ENCODE measurements at places on chromosomes 6 and 20.

DNA sequence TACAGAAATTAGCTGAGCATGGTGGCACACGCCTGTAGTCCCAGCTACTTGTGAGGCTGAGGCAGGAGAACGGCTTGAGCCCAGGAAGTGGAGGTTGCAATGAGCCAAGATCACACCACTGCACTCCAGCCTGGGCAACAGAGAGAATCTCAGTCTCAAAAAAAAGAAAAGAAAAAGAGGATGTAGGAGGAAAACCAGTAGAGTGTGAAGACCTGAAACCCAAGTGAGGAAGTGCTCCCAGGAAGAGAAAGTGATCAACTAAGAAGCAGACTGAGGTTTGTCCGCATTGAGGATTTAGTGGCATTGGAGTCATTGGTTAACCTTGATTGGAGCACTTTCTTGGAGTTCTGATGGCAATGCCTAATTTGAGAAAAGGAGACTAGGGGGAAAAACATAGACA lies 20.6 kb upstream of the TASP1 start:
- no peak for DNase-seq

DNA sequence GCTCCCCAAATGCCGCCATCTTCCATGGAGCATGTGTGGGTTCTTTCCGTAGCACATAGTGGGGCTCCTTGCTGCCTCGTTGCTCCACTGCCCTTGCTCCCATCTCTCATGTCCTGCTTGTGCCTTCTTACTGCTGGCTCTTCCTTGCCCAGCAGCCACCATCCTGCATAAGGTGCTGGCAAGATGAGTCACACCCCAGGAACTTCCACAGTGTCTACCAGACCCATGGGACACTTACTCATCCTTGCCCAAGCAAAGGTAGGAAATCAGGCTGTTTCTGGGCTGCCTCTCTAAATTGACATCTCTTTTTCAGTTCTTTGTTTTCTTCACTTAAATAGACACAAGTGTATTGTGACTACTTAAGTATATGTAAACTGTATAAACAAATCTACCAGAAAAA lies 39.4 kb upstream of the RGS17 start:
- DNase-seq, result no peak

DNA sequence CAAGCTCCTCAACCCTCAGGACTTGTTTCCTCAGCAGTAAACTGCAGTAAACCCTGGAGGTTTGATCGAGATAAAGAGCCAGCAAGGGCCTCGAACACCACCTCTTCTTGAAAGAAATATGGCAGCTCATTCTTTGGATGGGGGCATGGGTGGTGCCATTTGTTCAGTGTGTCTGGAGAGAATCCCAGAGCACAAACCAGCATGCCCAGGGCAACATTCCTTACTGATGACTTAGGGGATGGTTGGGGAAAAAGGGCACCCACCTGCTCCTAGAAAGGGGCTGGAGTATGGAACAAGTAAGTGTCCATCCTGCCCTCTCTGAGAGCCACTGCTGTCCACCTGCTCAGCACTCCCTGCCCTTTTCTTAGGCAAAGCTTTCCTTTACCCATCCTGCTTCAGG lies 31.3 kb upstream of the ZFAND3 start:
- no peak for DNase-seq

DNA sequence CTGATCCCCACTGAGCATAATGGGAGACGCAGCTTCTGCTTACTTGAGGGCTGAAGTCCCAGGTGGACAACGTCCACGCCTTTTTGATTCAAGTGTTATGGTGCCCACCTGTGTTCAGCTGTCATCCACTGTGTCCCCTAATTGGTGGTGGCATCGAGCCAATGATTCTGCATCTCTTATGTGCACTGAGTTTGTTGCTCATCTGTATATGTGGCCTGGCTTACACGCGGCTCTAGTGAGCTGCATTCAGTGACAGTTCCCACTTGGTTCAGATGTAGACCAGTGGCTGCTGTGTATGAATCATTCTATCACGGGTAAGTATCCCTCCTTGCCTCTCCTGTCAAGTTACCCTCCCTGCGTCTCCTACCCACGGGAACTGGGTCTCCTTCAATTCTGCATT lies 131.2 kb upstream of the CLDN20 start:
- no peak for DNase-seq

- no peak for DNase-seq
These were observed 5.3 kb downstream of the C6orf15 start for GRCh38 chr6:31107052-31107451.

GRCh38 chr20:64056889-64057627 lies 5.9 kb upstream of the TCEA2 start:
- no peak for DNase-seq

GRCh38 chr20:45947110-45947866 lies 12.8 kb downstream of the PCIF1 start:
- DNase-seq, result no peak

DNA sequence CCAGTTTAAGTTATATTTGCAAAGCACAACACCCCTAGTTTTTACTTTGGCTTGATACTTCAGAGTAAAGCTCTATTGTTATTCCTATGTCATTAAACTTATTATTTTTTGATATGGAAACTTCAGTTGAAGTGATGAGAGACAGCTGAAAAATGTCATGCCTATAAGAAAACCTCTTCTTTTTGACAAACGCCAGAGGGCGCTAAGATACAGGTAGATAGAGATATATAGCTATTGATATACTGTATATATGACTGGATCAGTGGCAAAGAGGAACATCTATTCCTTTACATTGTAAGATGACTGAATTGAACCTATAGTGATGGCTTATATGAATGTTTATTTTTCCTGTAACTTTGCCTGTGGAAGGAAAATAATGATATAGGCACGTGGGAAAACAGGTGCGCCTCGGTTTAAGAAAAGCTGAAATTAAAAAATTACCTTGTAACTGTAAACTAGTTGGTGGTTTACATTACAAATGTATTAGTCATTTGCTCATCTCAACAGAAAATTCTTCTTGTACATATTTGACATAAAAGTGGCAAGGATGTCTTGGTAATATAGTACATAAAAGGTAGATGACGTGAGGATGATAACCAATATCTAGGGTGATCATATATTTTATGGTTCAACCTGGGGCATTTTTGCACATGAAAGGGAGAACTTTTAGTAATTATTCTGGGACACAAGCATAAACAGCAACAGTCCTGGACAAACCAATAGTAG lies 74.1 kb downstream of the LAMA4 start:
- DNase-seq, result no peak

DNA sequence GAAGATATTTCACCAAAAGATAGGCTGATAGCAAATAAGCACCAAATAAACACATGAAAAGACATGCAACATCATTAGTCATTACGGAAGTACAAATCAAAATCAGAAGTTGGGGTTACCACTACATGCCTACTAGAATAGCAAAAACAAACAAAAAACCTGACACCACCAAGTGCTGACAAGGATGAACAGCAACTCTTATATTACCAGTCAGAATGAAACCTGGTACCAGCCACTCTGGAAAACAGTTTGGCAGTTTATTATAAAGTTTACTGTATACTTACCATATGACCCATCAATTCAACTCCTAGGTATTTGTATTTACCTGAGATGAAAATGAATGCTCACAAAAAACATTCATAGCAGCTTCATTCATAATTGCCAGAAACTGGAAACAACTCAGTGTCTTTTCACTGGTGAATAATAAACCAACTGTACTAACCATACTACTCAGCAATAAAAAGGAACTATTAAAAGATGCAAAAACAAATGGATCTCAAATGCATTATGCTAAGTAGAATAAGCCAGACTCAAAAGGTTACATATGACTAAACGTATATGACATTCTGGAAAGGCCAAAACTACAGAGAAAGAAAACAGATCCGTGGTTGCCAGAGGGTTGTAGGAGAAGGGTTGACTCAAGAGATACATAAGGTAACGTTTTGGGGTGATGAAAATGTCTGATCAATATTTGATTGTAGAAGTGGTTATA lies 33.0 kb downstream of the NUP153 start:
- DNase-seq, result no peak

DNA sequence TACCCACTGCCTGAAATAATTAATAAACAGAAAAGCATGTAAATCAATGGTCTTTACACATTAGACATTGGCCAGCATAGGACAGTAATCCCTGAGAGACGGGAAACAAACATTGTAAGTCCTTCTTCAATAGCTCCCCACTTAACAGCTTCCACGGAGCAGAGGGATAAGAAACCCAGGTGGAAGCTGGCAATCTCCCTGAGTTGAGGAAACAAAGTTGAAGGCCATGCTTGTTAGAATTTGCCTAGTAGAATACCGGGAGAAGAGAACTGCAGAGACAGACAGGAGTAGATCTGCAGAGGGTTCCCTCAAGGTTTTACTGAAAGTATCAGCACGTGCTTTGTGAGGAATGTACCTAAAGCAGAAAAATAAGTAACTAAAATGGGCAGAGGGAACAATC lies 33.9 kb downstream of the REV3L start:
- DNase-seq, result no peak

DNA sequence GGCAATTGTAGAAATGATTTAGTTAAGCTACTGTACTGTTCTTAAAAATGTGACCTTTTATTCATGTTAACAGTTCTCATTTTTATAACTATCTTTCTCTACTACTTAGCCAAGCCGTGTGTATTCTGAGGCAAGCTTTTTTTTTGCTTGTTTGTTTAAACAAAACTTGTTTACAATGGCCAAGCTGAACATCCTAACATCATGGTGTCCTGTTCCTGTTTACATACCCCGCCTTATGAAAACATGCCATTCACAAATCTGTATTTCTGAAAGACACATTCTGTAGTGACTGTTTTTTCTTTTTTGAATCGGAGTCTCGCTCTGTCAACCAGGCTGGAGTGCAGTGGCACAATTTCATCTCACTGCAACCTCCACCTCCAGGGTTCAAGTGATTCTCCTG lies 140.9 kb downstream of the NCOA3 start:
- DNase-seq, result no peak

- no peak for DNase-seq
These were observed 254.4 kb downstream of the NRN1 start for GRCh38 chr6:5752391-5752680.

- no peak for DNase-seq
These were observed 41.1 kb downstream of the HS3ST5 start for GRCh38 chr6:114301596-114302219.

DNA sequence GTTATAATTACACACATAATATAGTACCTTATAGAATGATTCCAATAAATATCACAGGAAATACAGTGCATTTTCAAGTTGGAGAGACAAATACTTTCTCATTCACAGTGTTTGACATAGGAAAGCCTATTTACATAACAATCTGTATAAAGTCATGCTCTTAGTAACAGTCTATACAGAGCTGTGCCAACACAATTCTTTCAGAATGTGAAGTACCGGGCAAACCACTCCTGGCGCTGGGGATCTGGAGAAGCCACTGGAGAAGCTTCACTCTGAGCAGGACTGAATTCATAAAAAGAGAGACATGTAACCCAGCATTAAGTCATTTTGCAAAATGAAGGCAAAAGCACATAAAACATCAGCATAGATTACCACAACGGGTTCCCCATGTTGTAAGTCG lies 24.9 kb upstream of the MCM9 start:
- DNase-seq, result no peak

GRCh38 chr6:94597487-94597886 lies 979.8 kb upstream of the MANEA start:
- DNase-seq, result no peak

- DNase-seq, result no peak
These were observed at the start of gene ELOVL2 for GRCh38 chr6:11043961-11044711. Gene ELOVL2 (minus strand): TSS chr6:11044305. CDS start chr6:11044230, 75 bp downstream.

- DNase-seq, result no peak
These were observed 65.5 kb downstream of the NRN1 start for GRCh38 chr6:5941188-5941587.

- DNase-seq, result no peak
These were observed 645.8 kb upstream of the ARID1B start for GRCh38 chr6:156131221-156131903.

DNA sequence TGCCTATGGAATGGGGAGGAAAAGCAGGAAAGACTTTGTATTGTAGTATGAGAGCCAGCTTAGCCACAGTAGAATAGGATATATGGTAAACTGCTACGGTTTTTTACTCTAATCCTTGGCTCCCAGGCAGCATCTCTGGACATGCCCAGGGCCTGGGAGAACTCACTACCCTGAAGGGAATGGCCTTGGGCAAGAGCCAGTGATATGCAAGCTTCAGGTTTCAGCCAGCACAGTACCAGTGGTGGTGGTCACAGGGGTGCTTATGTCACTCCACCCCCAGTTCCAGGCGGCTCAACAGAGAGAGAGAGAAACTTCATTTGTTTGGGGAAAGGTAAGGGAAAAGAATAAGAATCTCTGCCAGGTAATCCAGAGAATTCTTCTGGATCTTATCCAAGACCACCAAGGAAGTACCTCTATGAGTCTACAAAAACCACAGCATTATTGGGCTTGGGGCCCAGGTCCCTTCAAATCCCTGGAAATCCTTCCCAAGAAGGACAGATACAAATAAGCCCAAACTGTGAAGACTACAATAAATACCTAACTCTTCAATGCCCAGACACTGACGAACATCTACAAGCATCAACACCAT lies 121.2 kb downstream of the THBS2 start:
- no peak for DNase-seq

DNA sequence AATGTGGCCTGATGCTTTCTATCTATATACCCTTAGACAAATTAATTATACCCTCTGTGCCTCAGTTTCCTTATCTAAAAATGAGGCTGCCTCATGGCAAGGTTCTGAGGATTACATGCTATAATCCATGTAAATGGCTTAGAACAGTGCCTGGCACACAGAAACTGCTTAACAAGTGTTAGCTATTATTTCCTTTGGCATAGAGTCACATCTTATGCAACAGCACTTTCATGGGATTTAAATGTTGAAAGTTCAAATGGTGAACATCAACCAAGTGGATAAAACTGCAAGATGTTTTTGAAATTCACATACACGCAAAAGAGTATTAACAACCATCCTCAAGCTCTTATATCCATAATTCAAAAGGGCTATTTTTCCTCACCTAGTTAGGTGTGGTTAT lies 202.8 kb upstream of the JAG1 start:
- no peak for DNase-seq

GRCh38 chr6:50707652-50708300 lies 5.5 kb upstream of the TFAP2D start:
- no peak for DNase-seq

Measured in activated gamma-delta T cell (primary cell).